ENCODE measurements at places on chromosomes 6 and 20.
A peak's percentile ranks its signal among the peaks of the same experiment; 100 is the strongest.

GRCh38 chr20:61789329-61789728, 276.4 kb downstream of the TAF4 start:
- DNase-seq = peak; percentile 95

DNA sequence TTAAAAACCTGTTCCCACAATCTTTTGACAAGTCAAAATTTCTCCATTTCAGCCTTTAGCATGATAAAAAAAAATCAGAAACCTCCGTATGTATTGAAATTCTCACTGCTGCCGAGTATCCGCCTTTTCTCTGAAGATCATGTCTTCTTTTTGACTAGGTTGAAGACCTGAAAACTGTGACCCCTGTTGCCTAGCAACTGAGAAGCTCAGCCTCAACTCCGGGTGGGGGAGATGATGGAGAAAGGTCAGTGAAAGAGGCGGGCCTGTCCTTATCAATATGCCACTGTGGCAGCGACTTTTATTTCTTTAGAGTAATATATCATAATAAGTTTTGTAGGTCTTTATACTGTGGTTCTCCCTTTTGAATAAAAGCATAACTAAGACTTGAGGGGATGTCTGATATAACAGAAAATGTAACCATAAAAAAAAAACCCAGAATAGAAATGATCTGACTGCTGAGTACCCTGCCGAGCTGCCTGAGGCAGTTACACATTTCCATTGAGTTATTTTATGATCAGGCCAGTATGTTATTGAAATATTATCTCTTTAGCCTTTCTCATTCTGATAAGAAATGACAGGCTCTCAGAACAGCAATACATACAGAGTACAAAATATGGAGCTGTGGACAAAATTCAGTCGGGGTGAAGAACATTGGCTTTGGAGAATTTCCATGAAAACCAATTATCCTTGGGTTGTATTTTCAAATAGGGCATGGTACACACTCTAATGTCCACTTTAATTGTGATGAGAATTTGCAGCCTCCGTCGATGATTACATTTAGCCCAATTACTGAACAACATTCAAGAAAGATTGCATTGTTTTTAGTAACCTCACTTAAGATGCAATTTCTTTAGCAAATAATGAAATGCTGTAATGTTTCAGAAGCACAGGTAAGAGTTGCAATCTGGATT, 136.7 kb upstream of the EEF1E1 start:
- no peak for DNase-seq

GRCh38 chr6:84767526-84768201, 3.3 kb upstream of the TBX18 start:
- no peak for DNase-seq

- DNase-seq = no peak
Measured at GRCh38 chr6:40809627-40810026, 222.5 kb upstream of the LRFN2 start.

DNA sequence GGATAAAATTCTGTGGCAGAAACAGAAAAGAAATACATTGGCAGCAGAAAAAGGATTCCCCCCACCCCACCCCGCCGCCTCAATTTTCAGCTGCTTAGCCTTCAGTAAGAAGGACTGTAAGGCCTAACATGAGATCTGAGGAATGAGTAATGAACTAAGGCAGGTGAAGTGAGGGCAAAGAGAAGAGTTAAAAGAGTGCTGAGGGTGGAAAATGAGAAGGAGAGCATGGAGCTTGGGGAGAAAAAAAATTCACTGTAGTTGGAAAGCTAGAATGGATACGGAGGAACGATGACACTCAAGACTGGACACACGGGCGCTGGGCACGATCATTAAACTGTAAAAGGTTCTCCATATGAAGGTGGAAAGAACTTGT, 14.6 kb downstream of the POM121L2 start:
- no peak for DNase-seq

GRCh38 chr20:46551522-46552381, 1.3 kb upstream of the OCSTAMP start:
- DNase-seq = no peak

DNA sequence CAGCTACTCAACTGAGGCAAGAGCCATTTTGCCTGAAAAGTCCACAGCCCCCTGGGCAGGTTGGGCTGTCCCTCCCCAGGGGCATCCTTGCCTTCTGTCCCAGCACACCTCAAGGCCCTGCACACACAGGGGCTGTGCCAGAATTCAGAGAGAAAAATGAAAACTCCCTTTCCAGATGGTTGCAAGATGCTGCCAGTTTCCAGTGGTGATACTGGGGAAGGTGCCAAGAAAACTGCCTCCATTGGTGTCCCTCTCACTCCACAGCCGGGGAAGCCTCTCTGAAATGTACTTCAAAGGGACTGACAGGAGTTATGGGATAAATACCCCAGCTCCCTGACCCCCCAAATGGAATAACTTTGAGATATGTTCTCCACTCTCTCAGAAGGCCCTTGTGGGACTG, 154.2 kb upstream of the MAFB start:
- DNase-seq = no peak

GRCh38 chr20:32763202-32764004, 1.2 kb downstream of the DNMT3B start:
- no peak for DNase-seq

All from RWPE1 (cell line).